ENCODE measurements at places on chromosomes 1 and 21.

- DNase-seq, result no peak
Observed at GRCh38 chr1:59367301-59368007, 70.6 kb downstream of the FGGY start.

DNA sequence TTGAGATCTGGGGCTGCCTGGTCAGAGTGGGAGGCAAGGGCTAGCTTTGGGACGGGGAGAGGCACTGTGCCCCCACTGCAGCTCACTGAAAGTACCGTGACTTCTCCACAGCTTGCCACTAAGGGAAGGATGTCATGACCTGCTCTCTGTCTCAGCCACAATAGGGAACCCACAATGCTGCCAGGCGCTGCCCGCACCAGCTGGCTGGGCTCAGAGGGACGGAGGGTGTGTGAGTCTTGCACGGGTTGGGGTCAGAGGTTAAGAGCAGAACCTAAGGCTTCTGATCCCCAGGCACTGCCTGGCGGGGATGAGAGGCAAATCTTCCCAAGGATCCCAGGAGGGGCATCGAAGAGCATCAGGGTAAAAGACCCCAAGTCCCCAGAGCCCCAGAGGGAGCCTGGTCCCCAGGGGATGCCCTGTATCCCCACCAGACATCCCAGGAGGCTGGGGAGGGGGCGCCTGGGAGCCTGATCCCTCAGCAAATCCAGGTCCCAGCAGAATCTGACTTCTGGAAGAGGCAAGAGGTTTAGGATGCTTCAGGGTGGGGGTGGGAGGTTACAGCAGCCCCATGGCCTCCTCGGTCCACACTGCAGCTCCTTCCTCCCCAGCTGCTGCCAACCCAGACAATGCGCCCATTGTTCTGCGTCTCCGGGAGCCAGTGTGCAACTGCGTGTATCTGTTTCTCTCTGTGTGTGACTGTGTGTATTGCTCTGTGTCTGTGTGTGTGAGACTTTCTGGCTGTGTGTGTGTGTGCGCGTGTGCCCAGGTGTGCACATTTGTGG, 2.0 kb upstream of the MARCKSL1 start:
- peak; percentile 40 for DNase-seq

DNA sequence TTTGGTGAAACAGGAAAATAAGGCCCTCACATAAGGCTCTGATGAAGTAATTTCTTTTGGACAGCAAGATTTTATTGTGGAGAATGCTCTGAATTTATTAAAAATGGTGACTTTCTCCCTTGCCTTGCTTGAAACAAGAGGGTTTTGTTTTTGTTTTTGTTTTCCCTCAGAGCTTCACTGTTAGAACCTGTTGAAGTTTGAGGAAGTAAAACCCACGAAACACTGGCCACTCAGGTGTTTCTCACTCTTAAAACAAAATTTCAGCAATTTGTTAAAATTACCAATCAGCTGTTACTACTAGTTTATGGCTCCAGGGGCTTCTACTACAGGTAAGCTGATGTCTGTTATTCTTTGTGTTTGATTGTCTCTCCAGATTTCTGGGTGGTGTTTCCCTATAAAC, 112.6 kb upstream of the B3GALT2 start:
- DNase-seq, result no peak

DNA sequence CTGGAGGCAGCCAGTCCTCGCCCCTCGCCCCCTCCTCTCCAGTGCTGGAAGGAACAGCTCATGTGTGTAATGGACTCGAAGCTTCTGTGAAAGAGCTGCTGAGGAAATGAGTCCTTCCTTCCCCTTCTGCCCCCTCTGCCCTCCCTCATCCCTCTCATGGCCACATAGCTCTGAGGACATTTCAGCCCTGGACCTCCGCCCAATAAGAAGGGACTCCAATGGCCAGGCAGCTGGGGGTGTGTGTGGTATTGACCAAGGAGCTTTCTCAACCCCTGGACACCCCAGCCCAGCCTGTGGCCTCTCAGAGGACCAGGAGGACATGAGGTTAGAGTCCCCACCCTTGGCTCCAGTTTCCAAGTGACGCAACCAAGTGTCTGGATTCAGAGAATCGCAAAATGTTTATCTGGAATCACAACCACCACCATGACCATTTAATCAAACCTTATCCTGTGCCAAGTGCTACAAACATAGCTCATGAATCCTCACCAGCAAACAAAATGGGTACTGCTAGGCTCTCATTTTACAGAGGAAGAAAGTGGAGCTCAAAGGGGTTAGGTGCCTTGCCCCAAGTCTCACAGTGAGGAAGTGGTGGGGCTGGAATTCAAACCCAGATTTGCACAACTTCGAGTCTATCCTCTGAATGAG, 47.8 kb upstream of the ECE1 start:
- DNase-seq, result no peak

DNA sequence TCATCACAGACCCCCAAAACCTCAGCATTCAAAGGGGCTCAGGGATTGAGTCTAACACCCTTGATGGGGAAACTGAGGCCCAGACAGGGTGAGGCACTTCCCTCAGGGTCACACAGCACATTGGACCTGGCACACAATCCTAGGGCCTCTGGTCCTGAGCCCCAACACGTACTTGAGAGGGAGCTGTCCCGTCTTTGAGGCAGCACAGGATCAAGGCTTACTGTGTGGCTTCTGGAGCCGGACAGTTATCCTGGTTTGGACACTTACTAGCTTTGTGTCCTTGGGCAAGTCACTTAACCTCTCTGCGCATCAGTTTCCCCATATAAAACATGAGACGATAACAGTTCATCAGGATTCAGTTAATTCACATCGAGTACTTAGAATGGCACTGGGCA, 26.5 kb downstream of the RUNX3 start:
- no peak for DNase-seq

Measured in activated CD4-positive, alpha-beta T cell treated with anti-CD3 and anti-CD28 coated beads, Interleukin-2, Interleukin-6, amounts not matched to agents 100 ng/mL and 50 ng/mL, durations not matched to agents 16 hours and 8 hours (primary cell).